ENCODE measurements at places on chromosomes 11 and 22.

- DNase-seq = no peak
Observed at GRCh38 chr11:77249427-77249826, 52.1 kb downstream of the GDPD4 start.

GRCh38 chr11:44648109-44648508 is 78.7 kb upstream of the TSPAN18 start:
- DNase-seq = no peak

- DNase-seq = no peak
Observed at GRCh38 chr11:20093775-20094174, 66.5 kb downstream of the DBX1 start.

- no peak for DNase-seq
Observed at GRCh38 chr11:15826826-15827225, 529.5 kb downstream of the SOX6 start.

DNA sequence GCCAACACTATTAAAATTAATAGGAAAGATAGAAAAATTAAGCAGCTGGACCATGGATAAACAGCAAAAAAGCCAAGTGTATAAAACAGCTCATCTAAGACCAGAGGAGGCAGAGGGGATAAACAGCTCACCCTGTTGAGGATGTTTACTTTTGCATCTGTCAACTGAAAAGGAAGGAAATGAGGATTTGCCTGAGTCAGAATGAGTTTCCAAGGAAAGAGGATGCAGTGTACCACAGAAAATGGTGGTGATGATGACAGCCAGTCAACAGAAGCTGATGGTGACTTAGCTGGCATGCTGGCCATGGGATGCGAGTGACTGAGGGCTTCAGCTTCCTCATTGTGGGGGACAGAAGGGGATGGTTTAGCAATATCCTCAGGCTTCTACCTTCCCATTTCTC is 183.5 kb downstream of the KIRREL3 start:
- DNase-seq = no peak

- no peak for DNase-seq
Observed at GRCh38 chr11:93988455-93988854, 32.7 kb upstream of the HEPHL1 start.

All from CD4-positive, alpha-beta T cell (primary cell).